ENCODE measurements at places on chromosomes 2 and 18. TPM values are rescaled to one million over a fixed set of nuclear protein-coding genes. Genes with fewer than 3 reads are reported as not detected.

Gene CD226
- 4.6 TPM for total RNA-seq

- no peak for DNase-seq
- H3K36me3 ChIP-seq, result no peaks in the 10 kb centered on the region
- no peak overlapping the region for H3K4me3 ChIP-seq
Observed at GRCh38 chr2:98463551-98463971, 18.9 kb downstream of the INPP4A start.

Gene CPO
- 0.20 TPM for total RNA-seq

GRCh38 chr2:23600346-23600745, 215.4 kb downstream of the KLHL29 start:
- H3K4me3 ChIP-seq, result no peak overlapping the region
- no peaks in the 10 kb centered on the region for H3K4me1 ChIP-seq
- H3K27me3 ChIP-seq, result no peaks in the 10 kb centered on the region
- no peaks in the 10 kb centered on the region for H3K36me3 ChIP-seq
- no peak for DNase-seq

DNA sequence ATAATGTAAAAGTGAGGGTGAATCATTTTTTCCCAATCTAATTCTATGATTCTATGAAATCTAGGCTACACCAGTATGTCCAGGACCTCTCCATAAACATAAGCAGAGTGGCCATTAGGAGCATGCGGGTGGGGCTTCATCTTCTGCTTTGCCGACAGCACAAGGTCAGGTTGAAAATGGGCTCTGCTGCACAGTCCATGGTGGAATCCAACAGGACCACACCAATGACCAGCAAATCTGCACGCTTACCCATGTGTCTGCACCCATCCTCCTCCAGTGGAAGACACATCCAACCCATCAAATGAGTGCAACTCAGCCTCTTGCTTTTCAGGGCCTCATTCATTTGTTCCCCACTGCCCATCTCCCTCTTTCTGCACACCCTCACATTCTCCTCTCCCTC, 43.3 kb upstream of the SKOR2 start:
- no peak overlapping the region for H3K4me3 ChIP-seq
- H3K27ac ChIP-seq, result no peak overlapping the region
- H3K27me3 ChIP-seq, result no peaks in the 10 kb centered on the region
- H3K36me3 ChIP-seq, result no peaks in the 10 kb centered on the region
- no peaks in the 10 kb centered on the region for H3K4me1 ChIP-seq

Gene DBI
- 175 TPM for total RNA-seq

Gene RUFY4
- not detected for total RNA-seq

GRCh38 chr18:13553449-13553848, 172.9 kb downstream of the FAM210A start:
- H3K27me3 ChIP-seq, result no peaks in the 10 kb centered on the region
- no peaks in the 10 kb centered on the region for H3K4me1 ChIP-seq
- H3K36me3 ChIP-seq, result no peaks in the 10 kb centered on the region
- no peak overlapping the region for H3K4me3 ChIP-seq
- no peak for DNase-seq
- H3K27ac ChIP-seq, result no peak overlapping the region

Gene CCDC74B
- total RNA-seq, result 2.4 TPM

- H3K27ac ChIP-seq, result no peak overlapping the region
- no peaks in the 10 kb centered on the region for H3K36me3 ChIP-seq
- H3K4me3 ChIP-seq, result no peak overlapping the region
- no peaks in the 10 kb centered on the region for H3K4me1 ChIP-seq
Observed at GRCh38 chr2:95272299-95272751, 1.9 kb upstream of the PROM2 start.

GRCh38 chr2:97869722-97870346, 125.9 kb downstream of the TMEM131 start:
- no peak for DNase-seq
- H3K4me1 ChIP-seq, result peaks cover 15% of the 10 kb centered on the region
- peak overlapping the region; percentile 76 for H3K27ac ChIP-seq
- no peaks in the 10 kb centered on the region for H3K27me3 ChIP-seq
- H3K4me3 ChIP-seq, result no peak overlapping the region

GRCh38 chr2:151844211-151844896, 16.1 kb upstream of the ARL5A start:
- no peaks in the 10 kb centered on the region for H3K27me3 ChIP-seq
- H3K4me1 ChIP-seq, result peaks cover 6% of the 10 kb centered on the region
- no peak for DNase-seq
- no peak overlapping the region for H3K4me3 ChIP-seq
- H3K36me3 ChIP-seq, result no peaks in the 10 kb centered on the region
- H3K27ac ChIP-seq, result no peak overlapping the region

DNA sequence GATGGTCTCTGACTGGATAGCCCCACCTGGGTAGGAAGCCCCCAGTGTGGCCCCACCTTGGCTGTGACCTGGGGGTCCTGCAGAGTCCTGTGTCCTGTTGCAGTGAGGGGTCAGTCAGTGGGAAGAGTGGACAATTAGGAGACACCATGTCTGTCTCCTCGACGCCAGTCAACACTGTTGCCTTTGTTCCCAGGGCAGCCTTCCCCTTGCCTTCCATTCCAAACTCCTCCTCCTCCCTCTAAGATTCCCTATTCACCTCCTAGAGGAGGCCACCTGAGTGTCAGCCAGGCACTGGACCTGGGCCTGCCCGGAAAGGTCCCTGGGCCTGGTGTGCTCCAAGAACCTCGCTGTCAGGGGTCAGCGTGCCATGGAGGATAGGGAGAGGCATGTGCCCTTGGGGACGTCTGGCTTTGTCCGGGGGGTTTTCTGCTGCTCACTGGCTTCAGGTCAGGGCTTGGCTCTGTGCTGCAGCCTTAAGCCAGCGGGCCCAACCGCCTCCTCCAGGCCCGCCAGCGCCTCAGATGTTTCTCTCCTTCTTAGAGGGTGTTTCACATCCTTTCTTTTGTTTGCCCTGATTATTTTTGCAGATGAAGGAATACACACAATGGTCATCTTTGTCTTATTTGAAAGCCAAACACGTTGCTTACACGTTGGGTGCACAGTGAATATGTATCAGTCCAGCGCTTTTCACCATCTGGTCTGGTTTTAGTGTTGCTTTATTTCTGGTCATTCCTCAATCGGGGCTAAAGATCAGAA, 68.9 kb downstream of the HPCAL1 start:
- H3K27me3 ChIP-seq, result no peaks in the 10 kb centered on the region
- no peaks in the 10 kb centered on the region for H3K36me3 ChIP-seq
- peak; percentile 50 for DNase-seq
- H3K4me3 ChIP-seq, result no peak overlapping the region
- H3K27ac ChIP-seq, result no peak overlapping the region

Gene TIGD1
- total RNA-seq, result 3.7 TPM

- peaks cover 50% of the 10 kb centered on the region for H3K36me3 ChIP-seq
- DNase-seq, result no peak
- H3K4me3 ChIP-seq, result no peak overlapping the region
- H3K27me3 ChIP-seq, result no peaks in the 10 kb centered on the region
- no peaks in the 10 kb centered on the region for H3K4me1 ChIP-seq
Observed at GRCh38 chr2:58158481-58158880, 82.6 kb downstream of the FANCL start.

DNA sequence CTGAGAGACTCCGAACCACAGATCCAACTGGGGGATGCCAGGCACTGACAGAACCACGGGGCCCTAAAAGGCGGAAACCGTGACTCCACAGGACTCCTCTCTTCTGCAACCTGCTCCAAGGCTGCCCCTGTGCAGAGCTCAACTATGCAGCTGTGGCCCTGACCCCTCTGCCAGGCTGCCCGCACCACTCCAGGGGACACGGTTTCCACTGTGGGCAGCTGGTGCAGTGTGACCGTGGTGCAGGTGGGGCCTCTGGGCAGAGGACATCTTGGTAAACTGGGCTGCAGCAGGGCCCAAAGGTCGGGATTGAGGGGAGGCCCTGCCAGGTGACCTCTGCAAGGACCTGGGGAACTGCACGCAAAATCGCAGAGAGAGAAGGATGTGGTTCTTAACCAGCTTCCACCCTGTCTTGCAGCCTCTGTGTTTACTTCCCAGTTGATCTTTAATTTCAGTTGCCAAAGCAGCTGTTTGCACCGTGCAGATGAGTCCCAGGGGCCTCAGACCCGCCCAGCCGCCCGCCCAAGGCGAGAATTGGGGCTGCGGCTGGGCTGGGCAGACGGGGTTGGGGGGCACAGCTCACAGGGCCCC, 104.6 kb upstream of the CTDP1 start:
- DNase-seq, result no peak
- H3K4me3 ChIP-seq, result no peak overlapping the region
- no peak overlapping the region for H3K27ac ChIP-seq

Gene AGXT
- not detected for total RNA-seq

Gene NMUR1
- 1.1 TPM for total RNA-seq

- no peak for DNase-seq
- H3K4me1 ChIP-seq, result no peaks in the 10 kb centered on the region
- H3K36me3 ChIP-seq, result no peaks in the 10 kb centered on the region
- no peaks in the 10 kb centered on the region for H3K27me3 ChIP-seq
- no peak overlapping the region for H3K27ac ChIP-seq
- H3K4me3 ChIP-seq, result no peak overlapping the region
Observed at GRCh38 chr2:240340361-240340761, 95.1 kb upstream of the GPC1 start.

Gene MYO5B
- 25.5 TPM for total RNA-seq

Measured in left lung (tissue), 14 donors.